ENCODE measurements at places on chromosomes 3 and 15.

DNA sequence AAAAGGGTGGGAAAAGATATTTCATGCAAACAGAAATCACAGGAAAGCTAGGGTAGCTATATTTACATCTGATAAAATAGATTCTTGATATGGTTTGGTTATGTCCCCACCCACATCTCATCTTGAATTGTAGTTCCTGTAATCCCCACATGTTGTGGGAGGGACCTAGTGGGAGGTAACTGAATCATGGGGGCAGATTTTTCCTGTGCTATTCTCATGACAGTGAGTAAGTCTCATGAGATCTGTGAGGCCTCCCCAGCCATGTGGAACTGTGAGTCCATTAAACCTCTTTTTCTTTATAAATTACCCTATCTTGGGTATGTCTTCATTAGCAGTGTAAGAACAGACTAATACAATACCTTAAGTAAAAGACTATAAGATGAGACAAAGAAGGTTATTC lies 558.1 kb downstream of the RSL24D1 start:
- no peak for DNase-seq

GRCh38 chr3:127790882-127791183 lies 31.5 kb downstream of the MGLL start:
- no peak for DNase-seq

DNA sequence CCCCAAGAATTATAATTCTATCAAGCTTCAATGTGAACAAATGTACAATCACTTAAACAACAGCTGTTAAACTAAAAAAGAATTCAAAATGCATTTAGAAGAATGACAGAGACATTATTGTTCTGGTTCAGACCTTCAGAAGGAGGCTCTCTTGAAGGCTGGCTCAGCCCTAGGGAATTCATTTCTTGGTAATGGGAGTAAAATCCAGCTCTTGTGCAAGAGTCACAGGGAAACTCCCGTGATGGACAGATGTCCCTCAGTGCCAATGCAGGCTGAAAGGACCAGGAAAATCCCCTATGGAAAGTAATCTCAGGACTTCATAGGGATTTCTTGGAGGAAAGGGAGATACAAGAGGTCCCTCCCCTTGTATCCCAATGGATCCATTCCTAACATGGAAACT lies 149.9 kb upstream of the STT3B start:
- no peak for DNase-seq

DNA sequence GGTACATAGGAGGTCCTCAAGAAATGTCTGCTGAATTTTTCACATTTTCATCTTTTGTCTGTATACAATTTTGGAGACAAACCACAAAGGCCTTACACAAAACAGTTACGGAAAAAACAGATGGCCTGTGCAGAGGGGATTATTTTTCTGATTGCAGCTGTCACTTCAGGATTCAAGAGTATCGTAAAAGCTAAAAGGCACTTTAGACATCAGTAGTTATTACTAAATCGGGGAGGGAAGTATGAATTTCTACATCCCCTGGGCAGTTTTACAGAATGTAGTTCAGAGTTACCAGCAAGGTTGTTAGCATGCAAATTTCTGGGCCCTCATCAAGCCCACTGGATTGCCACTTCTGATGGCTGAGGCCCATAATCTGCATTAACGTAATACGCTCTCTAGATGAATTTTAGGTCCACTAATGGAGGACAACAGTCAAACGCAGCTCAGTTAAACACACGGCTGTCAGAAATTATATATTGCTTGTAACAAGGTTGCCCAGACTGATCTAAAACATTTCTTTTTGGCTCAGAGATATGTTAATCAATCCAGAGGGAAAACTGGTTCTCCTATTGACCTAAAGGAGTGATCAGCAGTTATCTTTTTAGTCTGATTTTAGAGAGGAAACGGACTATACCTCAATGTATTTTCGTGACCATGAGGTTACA lies 1.1 kb downstream of the RIOX2 start:
- DNase-seq, result no peak

- no peak for DNase-seq
Observed at GRCh38 chr3:139687431-139687830, 9.7 kb upstream of the NMNAT3 start.

DNA sequence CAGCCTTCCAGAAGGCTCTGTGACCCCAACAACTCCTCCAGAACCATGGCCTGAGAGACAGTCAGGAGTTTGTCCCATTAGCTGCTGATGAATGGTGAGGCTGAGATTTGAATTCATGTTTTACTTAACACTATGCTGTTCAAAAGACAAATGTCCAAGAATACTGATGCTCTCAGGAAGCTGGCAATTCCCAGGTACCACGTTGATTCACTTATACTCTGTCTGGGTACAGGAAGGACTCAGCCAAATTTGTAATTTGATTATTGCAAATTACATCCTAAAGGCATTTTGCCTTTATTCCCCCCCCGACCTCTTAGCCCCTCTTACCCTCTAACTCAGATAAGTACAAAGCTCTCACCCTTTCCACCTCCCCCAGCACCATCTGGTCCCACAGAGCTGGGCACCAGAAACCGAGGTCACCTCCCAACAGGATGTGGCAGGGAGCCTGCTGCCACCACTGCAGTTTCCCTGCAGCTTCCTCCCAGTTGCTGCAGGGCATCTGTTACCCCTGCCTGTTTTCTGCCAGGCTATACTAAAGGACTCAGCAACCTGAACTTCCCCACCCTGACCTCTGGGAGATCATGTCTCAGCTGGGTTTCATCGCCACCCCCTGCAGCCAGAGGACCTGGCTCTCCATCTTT lies 33.6 kb downstream of the EAF1 start:
- DNase-seq, result no peak

- no peak for DNase-seq
Observed at GRCh38 chr3:13125092-13126015, 52.1 kb upstream of the IQSEC1 start.

DNA sequence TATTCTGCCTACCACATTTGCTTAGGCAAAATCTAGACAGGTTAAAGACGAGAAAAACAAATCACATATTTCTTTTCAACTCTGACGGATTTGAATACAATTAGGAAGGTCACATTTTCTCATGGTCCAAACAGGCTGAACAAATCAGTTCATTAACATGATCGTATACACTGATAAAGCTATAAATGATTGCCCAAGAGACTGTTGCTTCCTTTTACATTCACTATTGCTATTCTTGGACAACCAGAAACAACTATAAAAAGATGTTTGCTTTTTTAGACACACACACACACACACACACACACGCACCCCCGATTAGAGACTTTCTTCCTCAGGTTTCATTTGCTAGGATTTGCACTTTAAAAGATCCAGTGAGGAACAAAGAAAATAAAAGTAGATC lies 122.3 kb upstream of the BHLHE40 start:
- no peak for DNase-seq

DNA sequence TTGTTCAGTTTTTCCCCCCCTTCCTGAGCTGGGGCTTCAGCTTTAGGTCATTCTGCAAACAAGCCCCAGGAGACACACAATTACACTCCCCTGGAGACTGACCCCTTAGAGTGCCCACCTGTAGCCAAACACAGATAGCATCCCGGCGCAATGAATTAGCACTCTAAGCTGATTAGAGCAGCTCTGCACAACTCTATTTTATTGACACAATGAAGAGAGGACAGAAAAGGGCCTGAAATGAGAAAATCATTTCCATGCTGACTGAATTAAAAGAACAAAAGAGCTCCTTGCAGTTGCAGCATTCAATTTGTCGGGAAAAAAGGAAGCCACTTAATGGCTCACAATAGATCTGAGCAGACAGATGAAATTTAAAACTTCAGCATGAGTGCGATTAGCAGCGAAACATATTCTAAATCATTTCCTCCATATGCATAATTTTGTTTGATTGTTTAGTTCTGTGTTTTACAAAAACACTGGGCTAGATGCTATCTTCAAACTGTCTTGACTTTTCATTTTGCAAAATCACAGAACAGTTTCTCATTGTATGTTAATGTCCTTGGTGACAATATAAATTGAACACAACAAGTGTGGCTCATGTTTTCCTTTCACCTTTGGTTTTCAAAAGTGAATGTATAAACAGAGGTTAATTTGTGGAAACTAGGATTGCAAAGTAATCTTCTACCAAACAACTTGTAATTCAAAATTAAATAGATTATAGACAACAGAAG lies 308.6 kb downstream of the MECOM start:
- no peak for DNase-seq

All from amygdala (tissue), 56 donors.